ENCODE measurements at places on chromosomes 13 and 19.

GRCh38 chr19:13902993-13903555, 2.8 kb downstream of the BRME1 start:
- DNase-seq, result no peak

- no peak for DNase-seq
These were observed 58.8 kb upstream of the C1QTNF9B start for GRCh38 chr13:23956106-23956505.

DNA sequence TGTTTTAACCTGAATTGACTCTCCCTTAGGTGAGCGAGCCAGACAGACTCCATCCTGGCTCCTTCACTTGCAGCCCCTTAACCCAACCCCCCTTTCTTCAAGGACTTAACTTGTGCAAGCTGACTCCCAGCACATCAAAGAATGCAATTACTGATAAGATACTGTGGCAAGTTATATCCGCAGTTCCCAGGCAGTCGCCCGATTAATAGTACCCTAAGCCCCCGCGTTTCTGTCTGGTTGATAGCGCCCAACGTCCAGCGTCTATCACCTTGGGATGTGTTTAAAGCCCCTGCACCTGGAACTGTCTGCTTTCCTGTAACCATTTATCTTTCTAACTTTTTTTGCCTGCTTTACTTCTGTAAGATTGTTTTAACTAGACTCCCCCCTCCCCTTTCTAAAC, 6.2 kb downstream of the HSD17B14 start:
- DNase-seq, result no peak

DNA sequence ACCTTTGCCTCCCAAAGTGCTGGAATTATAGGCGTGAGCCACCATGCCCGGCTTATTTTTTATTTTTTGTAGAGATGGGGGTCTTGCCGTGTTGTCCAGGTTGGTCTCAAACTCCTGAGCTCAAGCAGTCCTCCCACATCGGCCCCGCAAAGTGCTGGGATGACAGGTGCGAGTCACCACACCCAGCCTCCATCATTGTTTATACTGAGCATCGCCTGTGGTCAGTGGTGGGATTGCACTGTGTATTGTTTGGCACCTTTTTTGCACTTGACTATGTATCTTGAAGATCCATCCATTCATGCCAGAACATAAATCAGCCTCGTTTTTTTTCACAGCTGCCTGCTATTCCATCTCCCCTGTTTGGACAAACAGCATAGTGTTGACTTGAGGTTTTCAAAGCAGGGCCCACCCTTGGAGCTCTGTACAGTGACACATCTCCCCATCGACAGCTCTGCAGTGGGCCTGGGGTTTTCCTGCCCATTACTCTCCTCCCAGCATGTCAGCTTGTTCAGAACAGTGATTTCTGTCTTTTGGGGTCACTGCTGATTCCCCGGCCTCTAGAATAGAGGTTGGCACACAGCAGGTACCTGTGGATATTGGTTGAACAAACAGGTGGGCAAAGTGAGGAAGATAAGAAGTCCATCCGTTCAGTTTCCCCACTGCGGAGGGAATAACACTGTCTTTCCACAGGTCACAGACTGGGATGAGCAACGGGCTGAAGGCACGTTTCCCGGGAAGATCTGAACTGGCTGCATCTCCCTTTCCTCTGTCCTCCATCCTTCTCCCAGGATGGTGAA, 8.2 kb upstream of the UPK1A start:
- no peak for DNase-seq

GRCh38 chr19:33447336-33448158, 74.0 kb downstream of the CEBPG start:
- DNase-seq, result no peak

DNA sequence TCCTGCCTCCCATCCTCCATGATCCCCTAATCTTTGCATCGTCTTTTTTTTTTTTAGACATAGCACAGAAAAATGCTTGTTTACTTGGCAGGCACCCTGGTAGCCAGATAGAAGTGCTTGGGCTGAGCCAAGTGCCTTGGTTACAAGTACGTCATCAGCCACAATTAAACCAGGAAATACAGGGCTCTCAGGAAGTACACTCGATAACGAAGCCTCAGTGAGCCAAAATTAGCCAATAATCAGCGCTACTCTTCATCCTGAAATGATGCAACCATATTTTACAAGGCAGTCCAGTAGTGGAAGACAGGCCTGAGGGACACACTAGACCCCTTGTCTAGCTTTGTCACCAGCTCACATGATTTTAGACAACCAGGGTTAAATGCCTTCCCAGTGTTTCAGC, 194.0 kb upstream of the NBEA start:
- DNase-seq, result no peak

- no peak for DNase-seq
These were observed 104.6 kb downstream of the SOX1 start for GRCh38 chr13:112171570-112171965.

DNA sequence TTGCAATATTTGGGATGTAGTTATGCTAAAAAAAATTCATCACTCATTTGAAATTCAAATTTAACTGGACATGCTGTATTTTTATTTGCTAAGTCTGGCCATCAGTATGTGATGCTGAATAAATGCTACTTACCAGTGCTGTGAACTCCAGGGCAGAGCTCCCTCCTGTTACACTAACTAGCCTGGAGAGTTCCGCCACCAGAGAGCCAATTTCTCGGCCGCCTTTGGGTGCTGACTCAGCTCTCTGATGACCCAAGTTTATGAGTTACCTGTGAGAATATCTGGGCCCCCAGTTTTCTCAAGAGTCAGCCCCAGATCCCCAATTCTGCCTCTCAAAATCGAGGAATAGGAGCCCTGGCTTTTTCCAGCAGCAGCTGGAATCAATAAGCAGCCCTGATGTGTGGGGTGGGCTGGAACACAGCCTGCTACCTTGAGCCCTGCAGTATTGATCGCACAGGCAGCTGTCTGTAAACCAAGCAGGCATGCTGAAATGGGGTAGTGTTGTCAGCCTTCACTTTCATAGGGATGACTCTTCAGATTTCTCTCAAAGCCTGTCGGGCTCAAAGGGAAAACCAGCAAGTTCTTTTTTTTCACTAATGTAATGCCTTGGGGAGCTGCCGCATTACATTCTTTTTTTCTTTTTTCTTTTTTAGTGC, 113.7 kb downstream of the DNAJC15 start:
- DNase-seq, result no peak

DNA sequence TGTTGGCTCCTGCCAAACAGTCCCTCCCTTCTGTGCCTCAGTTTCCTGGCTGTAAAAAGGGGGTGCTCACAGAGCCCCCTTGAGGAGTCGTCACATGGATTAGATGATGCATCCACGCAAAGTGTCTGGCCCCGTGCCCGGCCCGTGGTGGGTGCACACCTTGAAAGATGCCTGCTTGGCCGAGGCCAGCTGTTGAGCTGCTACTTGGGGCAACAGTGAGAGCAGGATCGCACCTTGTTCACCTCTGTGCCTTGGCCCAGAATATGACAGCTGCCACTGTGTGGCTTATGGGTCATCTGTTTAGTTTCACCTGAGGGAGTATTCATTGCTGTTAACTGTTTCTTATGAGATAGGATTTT, 17.7 kb downstream of the CRTC1 start:
- DNase-seq, result no peak

DNA sequence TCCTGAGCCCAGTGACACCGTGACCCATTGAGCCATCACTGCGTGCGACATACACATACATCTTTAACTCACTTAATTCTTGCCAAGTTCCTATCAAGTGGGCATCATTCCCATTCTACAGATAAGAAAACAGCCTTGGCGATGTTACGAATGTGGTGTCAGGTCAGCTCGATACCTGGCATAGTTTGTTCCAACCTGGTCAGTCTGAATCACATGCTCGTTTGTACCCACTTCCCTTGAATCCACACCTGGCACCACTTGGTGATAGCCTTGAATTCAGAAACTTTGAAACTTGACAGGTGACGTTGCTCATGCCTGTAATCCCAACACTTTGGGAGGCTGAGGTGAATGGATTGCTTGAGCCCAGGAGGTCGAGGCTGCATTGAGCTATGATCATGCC, 59.1 kb downstream of the SLC7A9 start:
- no peak for DNase-seq

GRCh38 chr19:30065680-30066606, 123.9 kb downstream of the URI1 start:
- no peak for DNase-seq

DNA sequence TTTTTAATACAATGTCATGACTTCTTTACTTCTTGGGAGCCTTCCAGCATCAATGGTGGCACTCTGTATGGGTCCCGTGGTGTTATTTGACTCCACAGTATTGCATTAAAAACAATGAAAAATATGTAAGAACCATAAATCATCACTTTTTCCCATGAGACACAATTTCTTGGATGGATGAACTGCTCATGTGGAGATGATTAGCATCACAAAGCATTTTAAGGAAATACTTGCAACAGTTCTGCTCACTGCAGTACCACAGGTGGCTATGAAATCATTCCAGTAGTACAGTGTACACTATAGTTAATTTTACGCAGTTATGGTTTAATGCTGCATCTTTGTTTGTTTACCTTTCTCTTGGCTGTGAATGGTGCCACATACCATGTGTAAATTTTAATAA, 37.2 kb upstream of the C1QTNF9B start:
- DNase-seq, result no peak

- DNase-seq, result no peak
These were observed 213.2 kb upstream of the EDNRB start for GRCh38 chr13:78131811-78132210.

- no peak for DNase-seq
These were observed 10.7 kb downstream of the AP2S1 start for GRCh38 chr19:46839752-46840497.

GRCh38 chr19:12527034-12527836, 24.0 kb downstream of the ZNF564 start:
- DNase-seq, result no peak

DNA sequence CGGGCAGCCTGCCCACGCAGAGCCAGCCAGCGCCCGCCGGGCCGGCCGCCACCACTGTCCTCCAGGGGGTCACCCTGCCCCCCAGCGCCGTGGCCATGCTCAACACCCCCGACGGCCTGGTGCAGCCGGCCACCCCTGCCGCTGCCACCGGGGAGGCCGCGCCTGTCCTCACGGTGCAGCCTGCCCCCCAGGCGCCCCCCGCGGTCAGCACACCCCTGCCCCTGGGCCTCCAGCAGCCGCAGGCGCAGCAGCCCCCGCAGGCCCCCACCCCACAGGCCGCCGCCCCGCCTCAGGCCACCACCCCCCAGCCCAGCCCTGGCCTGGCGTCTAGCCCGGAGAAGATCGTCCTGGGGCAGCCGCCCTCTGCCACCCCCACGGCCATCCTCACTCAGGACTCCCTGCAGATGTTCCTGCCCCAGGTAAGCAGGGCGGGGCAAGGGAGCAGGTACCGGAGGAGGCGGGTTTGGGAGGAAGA, 32.3 kb upstream of the EHD2 start:
- no peak for DNase-seq

DNA sequence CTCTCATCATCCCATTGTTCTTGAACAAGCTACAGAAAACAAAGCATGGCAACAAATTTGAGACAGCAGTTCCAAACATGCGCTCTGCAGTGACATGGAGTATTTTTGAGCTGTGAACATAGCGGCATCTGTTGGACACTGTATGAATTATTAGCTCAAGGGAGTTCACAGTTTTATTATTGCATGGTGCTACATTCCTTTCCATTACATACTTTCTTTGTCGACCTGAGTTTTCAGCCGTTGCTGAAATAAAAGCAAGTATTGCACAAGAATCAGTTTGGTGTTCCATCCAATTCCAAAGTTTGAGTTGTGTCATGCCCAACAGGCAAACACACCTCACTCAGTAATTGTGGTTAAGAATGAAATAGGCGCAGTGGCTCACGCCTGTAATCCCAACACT, 30.1 kb upstream of the METTL21C start:
- no peak for DNase-seq

DNA sequence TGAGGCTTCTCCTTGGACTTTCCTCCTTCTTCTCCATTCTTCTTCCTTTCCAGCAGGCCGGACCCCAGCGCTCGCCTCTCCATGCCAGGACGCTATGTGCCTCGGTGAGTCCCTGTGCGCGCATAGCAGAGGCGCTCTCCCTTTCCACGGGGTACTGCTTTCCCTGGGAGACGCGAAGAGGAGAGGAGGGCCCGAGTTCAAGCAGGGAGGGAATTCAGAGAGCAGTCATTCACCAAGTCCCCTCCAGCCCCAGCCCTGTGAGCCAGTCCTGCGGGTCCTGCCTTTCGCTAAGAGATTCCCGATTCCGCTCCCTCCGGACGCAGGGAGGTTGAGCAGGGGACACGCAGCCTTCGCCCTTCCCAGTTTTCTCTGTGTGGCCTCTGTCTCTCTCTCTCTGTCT, 160.4 kb downstream of the EFNB2 start:
- DNase-seq, result no peak

DNA sequence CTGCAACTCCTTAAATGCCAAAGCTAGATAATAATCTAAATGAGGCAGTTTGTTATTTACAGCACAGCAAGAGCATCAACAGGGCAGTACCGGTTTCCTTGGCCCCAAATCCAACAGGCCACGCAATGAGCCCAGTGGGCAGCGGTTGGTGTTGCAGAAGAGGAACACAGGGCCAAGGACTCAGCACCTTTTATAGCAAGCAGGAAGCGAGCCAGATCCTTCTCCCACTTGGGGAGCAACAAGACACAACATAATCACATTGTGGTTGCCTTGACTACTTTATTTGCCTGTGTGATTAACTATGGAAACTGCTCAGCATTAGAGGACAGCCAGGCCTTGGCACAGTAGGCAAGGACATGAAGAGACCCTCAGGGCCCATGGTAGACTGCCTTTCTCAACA, 67.1 kb upstream of the HTR2A start:
- DNase-seq, result no peak

- no peak for DNase-seq
These were observed 65.8 kb upstream of the ZNF91 start for GRCh38 chr19:23461120-23461519.

GRCh38 chr19:29806098-29806866, 5.5 kb upstream of the CCNE1 start:
- DNase-seq, result no peak

DNA sequence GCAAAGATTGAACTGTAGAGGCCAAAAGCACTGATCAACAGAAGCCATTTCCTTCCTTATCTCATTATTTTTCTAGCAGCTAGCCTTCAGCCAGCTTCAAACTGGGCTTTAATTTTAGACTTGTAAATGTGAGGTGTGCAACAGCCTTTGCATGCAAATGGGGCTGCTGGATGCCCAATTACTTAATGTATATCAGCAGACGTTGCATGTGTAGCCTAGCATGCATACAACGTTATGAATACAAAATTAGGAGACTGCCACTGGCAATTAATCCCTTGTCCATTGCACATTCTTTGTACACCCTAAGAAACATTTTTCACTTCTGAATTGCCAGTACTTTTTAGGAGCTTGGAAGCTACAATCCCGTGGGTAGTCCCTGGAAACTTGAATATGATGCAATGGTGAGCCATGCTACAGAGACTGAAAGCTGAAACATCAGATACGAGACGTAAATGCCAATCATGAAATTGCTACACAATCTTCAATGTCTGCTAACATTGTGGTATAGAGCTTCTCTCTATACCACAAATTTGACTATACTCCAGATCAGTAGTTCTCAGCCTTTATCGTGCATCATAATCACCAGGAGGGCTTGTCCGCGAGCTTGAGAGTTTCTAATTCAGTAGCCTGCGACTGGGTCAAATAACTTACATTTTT, 20.2 kb downstream of the EPSTI1 start:
- peak; percentile 54 for DNase-seq

- DNase-seq, result no peak
These were observed 7.4 kb downstream of the FZR1 start for GRCh38 chr19:3513229-3514140.

Data from GM13977 (cell line).